ENCODE measurements at places on chromosomes 11 and 22.
A peak's percentile ranks its signal among the peaks of the same experiment; 100 is the strongest.

DNA sequence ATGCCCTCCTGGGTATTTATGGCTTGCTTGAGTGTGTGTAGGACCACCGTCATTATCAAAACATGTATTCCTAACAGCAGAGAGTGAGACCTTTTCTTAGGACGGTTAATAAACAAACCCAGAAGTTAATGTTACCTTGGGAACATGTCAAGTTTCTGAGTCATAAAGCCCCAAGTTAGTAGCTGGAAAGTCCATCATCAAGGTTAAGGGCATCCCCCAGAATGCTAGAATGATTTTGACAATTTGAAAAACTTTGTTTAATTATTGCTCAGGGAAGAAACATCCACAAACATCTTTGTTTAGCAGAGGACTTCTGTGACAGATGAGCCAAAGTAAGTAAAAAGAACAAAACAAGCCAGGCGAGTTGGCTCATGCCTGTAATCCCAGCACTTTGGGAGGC is 20.0 kb downstream of the CAVIN3 start:
- no peak overlapping the region for H3K27ac ChIP-seq
- no peaks in the 10 kb centered on the region for H3K36me3 ChIP-seq
- no peaks in the 10 kb centered on the region for H3K4me1 ChIP-seq
- H3K27me3 ChIP-seq = peaks cover 22% of the 10 kb centered on the region
- no peak overlapping the region for H3K4me3 ChIP-seq

DNA sequence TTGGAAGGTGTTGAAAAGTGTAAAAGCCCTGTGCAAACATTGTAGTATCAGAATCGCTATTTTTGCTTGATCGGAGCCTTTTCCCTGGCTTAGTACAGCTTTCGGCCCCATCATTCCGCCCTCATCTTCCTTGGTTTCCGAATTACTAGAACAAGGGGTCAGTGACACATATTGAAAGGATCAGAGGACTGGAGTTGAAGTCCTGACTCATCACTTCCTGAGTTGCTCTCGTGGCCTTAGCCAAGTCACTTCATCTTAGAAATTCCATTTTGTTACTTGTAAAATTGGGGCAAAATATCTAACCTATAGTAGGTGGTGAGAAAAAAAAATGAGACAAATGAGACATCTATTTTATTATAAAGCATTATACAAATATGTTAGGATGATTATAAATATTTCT is 375.0 kb downstream of the NTM start:
- H3K27me3 ChIP-seq = no peaks in the 10 kb centered on the region
- DNase-seq = no peak
- no peak overlapping the region for H3K4me3 ChIP-seq
- no peaks in the 10 kb centered on the region for H3K36me3 ChIP-seq
- H3K27ac ChIP-seq = no peak overlapping the region
- H3K4me1 ChIP-seq = no peaks in the 10 kb centered on the region

- no peak overlapping the region for H3K4me3 ChIP-seq
- no peak for DNase-seq
- H3K36me3 ChIP-seq = no peaks in the 10 kb centered on the region
- no peak overlapping the region for H3K27ac ChIP-seq
- H3K27me3 ChIP-seq = no peaks in the 10 kb centered on the region
- no peaks in the 10 kb centered on the region for H3K4me1 ChIP-seq
Observed at GRCh38 chr22:28004021-28004420, 85.0 kb upstream of the PITPNB start.

DNA sequence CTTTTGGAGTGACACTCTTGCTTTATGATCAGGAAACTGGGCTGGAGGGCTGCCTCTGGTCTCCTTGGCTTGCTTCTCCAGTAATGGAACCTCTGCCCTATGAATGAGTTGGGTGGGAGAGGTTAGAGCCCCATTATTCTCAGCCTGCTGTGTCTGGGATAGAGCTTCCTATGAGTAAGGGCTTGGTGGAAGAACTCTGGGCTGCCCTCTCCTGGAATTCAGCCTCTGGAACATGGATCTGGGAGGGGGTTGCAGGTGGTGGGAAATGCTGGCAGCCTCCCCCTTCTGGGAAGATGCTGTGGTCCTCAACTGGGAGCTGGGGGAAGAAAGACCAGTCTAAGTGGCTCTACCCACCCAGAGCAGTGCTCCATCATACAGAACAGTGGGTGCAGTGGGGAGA is 81.8 kb upstream of the SYN3 start:
- H3K27me3 ChIP-seq = no peaks in the 10 kb centered on the region
- DNase-seq = no peak
- no peak overlapping the region for H3K4me3 ChIP-seq

- no peak overlapping the region for H3K27ac ChIP-seq
- H3K27me3 ChIP-seq = peaks cover 42% of the 10 kb centered on the region
- peaks cover 9% of the 10 kb centered on the region for H3K4me1 ChIP-seq
Observed at GRCh38 chr11:119460582-119460981, 37.6 kb upstream of the THY1 start.

DNA sequence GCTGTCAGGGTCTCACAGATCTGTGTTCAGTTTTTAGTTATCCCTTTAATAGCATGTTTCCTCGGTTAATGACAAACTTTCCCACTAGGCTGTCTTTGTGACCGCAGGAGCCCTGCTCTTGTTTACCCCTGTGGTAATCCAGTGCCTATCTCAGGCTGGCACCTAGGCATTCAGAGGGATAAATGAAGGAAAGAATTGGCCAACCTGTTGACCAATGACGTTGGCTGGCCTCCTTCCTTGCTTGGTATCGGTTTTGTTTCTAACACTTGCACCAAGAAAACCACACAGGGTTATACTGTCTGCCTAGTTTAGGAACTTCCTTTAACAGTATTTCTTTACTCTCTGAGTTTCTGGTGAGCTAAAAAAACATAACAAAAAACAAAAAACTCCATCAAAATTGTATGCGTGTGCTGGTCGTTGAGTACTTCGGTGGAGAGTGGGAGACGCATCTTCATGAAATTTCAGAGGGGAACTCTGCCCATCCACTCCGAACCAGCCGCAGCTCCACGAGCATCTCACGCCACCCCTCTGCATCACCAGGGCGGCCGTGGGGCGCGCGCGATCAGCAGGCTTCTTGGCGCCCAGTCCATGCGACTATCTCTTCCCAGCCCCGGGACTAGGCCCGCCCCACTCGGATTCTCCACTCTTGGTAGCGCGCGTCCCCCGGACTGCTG is 563 bp upstream of the ENDOD1 start:
- peak overlapping the region; percentile 89 for H3K27ac ChIP-seq
- H3K27me3 ChIP-seq = no peaks in the 10 kb centered on the region
- no peak for DNase-seq
- H3K4me3 ChIP-seq = peak overlapping the region; percentile 90
- H3K4me1 ChIP-seq = peaks cover 53% of the 10 kb centered on the region
- no peaks in the 10 kb centered on the region for H3K36me3 ChIP-seq

DNA sequence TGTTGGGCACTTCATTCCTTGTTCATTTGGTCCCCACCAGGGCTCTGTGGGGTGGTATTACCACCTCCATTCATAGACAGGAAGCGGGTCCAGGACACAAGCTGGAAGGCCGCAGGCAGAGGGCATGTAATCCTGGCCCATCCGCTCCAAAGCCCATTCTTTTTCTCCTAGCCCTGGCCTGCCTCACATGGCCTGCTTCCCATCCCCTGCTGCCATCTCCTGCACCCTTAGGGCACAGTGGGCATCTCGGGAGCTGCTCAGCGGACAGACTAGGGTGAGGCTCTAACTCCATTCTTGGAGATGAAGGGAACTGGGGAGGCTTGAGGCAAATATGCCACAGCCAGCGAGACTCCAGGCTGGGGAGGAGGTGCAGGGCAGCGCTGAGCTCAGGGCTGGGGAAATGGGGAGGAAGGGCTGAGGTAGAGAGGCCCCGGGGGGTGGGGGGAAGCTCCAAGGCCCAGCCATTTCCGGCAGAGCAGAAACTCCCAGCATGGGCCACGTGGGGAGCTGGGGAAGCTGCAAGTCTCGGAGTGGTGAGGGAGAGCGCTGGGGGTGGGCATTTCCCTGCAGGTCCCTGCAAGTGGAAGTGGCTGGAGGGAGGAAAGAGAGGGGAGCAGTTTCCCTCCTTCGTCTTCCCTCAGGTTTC is 14.3 kb upstream of the BCL9L start:
- H3K4me1 ChIP-seq = peaks cover 11% of the 10 kb centered on the region
- DNase-seq = no peak
- no peak overlapping the region for H3K27ac ChIP-seq
- no peak overlapping the region for H3K4me3 ChIP-seq

GRCh38 chr11:28913883-28914282 is 805.7 kb downstream of the METTL15 start:
- no peak overlapping the region for H3K27ac ChIP-seq
- DNase-seq = no peak
- H3K4me3 ChIP-seq = no peak overlapping the region
- peaks cover 18% of the 10 kb centered on the region for H3K36me3 ChIP-seq
- H3K27me3 ChIP-seq = no peaks in the 10 kb centered on the region

GRCh38 chr11:7840578-7840977 is 43.8 kb upstream of the OR5P2 start:
- peaks cover 2% of the 10 kb centered on the region for H3K27me3 ChIP-seq
- no peaks in the 10 kb centered on the region for H3K36me3 ChIP-seq
- no peak overlapping the region for H3K4me3 ChIP-seq

DNA sequence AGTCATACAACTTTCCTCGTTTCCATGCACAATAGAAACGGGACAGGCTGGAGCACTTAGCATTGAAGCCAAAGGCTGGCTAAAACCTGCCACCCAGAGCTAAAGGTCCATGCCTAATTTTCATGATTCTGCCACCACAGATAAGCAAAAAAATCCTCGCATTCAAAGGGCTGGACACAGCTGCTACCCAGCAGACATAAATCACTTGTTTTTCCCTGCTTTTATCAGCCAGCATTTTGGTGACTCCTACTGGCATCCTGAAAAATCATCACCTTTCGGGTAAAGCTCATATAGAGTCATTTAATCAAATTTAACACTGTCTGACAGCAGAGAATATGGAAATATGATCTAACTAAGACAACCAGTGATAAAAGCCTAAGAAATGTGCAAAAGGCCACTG is 37.9 kb downstream of the ALG9 start:
- no peaks in the 10 kb centered on the region for H3K27me3 ChIP-seq
- no peak overlapping the region for H3K27ac ChIP-seq
- peaks cover 39% of the 10 kb centered on the region for H3K36me3 ChIP-seq
- DNase-seq = no peak

- H3K27ac ChIP-seq = no peak overlapping the region
- no peak overlapping the region for H3K4me3 ChIP-seq
- DNase-seq = no peak
Observed at GRCh38 chr22:46145361-46145851, 4.9 kb upstream of the PPARA start.
